ENCODE measurements at places on chromosomes 4 and X.

DNA sequence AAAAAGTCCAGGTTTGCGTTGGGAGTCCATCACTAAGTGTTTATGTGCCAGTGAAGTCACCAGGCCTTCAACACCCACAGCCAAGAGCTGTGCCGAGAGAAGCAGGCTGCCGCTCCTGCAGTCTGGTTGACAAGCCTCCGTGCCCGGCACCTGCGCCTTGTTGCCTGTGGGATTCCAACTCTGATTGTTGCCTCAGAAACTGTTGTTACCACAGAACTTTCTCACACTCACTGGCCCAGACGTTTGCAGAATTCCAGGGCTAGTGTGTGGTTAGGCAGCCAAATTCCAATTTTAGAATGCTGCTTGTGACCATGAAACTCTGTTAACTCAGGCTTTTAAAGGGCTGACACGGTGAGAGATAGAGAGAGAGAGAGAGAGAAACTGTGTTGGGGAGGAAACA is 119.5 kb upstream of the LIMCH1 start:
- DNase-seq: peak; percentile 74

DNA sequence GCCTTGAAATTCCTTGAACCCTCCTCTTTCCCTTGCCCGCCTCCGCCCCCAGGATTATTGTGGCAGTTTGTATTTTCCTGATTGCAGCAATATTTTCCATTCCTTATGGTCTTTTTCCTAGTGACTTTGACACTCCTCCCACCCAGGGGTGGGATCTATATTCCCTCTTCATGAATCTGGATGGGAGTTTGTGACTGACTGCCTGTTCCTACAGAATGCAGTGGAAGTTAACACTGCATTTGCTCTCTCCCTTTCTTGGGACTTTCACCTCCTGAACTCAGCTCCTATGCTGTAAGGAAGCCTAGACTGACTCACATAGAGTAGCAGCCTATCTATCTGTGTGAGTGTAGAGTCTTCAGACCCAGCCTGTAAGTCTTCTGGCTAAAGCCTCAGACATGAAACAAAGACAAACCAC is 2.2 kb downstream of the FUNDC2 start:
- DNase-seq: peak; percentile 71

- DNase-seq: peak; percentile 38
Measured at GRCh38 chr4:15147714-15148113, 145.4 kb downstream of the CPEB2 start.

DNA sequence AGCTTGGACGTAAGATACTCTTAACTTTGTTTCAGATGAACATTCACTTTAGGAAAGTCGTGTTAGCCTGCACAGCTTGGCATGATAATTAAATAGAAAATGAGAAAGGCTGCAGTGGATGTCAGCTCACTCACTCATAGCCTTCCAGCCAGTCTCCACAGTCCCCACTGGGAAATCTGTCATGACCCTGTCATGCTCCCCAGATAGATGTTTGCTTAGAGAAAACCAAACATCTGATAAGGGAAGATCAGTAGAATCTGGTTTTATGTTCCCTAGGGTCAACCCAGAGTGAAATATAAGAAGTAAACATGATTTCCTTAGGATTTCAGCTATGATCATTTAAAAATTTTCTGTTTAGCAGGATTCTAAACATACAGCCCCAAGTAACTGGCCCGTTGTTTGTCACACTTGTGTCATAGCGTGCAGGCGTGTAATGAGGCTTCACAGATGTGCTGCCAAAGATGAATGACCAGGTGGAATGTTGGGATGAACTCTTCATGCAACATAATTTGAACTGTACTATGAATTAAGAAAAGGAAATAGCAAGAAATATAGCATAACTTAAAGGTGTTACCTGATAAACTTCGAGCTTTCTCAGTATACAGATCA is 180.1 kb downstream of the BANK1 start:
- DNase-seq: no peak

- DNase-seq: no peak
Measured at GRCh38 chrX:52140020-52140419, 44.7 kb upstream of the MAGED4 start.

DNA sequence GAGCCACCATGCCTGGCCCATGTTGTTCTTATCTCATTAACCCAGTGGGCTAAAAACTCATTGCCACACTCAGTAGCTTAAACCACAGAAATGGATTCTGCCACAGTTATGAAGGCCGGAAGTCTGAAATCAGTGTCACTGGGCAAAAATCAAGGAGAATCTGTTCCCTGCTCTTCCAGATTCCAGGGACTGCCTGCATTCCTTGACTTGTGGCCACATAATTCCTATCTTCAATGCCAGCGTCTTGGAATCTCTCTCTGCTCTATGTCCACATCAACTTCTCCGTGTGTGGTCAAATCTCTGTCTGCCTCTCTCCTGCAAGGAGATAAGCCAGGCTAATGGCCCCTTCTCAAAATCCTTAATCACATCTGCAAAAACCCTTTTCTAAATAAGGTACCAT is 4.1 kb upstream of the WFS1 start:
- no peak for DNase-seq

GRCh38 chr4:129446074-129446473 is 350.1 kb downstream of the C4orf33 start:
- DNase-seq: no peak

GRCh38 chr4:69640289-69640688 is 847 bp upstream of the UGT2A2 start:
- DNase-seq: peak; percentile 5

DNA sequence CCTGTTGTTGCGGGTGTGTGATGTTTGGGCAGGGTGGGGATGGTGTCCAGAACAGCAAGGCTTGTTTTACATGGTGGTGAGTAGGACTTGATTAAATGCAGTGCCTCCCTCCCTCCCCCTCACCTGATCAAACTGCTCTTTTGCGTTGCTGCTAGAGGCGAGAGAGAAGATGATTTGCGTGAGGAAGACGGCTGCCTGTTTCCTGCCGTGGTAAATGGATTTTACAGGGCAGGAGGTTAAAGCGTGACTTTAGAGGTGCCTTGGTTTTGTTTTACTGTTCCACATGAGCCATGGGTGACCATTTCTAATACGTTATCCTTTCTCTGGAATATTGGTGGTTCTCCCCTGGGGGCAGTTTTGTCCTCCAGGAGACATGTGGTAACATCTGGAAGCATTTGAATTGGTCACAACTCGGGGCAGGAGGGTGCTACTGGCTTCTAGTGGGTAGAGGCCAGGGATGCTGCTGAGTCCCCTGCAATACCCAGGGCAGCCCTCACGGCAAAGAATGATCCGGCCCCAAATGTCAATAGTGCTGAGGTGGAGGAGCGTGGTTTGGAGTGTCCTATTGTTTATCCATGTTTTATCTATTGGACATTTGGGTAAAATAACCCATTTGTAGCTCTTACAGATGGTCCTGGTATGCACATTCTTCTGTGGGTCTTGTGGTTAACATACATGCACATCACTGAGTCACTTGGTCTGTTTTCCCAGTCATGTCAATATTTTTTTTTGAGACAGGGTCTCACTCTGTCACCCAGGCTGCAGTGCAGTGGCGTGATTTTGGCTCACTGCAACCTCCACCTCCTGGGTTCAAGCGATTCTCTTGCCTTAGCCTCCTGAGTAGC is 73.7 kb downstream of the SHROOM2 start:
- no peak for DNase-seq

DNA sequence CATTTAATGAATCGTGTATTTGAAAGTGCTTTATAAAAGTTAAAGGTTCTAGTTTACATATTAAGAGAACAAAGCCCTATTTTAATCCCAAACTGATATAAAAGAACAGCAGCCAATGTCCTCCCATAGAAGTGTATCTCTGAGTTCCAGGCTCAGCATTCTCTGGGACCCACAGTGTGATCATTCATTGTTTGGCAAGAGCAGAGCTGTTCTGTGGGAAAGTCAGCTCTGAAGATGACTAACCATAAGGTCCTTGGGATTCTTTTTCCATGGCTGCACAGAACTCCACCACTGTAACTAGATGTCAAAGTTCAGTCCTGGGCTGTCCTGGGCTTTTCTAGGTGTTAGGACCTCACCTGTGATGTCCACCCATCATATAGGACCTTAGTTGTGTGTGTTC is 157.0 kb upstream of the TLL1 start:
- DNase-seq: no peak

DNA sequence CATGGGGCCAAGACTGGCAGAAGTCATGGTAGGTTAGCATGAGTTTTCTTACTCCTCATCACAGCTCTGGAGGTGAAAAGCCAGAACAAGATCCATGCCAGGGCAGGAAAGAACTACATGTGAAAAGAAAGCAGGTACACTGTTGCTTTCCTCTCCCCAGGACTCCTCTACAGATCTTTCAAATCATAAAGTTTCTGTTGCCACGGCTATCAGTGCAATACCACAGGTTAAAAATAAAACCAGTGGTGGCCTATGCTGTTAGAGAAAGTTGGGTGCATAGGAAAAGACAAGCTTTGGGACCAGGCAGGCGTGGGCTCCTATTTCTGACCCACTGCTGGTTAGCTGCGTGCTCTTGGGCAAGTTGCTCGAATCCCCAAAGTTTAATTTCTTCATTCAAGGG is 81.4 kb downstream of the SH3RF1 start:
- DNase-seq: no peak

- no peak for DNase-seq
Measured at GRCh38 chr4:76665153-76665552, 230.1 kb downstream of the SHROOM3 start.

- DNase-seq: no peak
Measured at GRCh38 chrX:17435476-17435875, 60.5 kb downstream of the NHS start.

DNA sequence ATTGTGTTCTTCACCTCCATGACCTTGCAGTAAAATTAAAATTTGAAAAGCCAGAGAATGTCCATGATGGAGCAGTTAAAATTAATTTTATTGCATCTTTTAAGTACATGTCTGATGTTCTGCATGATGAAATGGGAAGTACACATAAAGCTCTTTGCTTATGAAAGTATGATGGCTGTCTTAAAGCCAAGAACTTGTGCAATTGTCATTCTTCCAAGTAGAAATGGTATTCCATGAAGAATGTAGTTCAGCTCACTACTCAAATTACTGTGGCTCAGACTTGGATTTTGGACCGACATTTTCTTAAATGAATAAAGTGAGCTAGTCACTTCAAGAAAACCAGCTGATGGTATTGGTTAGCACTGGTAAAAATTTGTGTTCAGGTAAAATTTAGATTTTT is 161.7 kb upstream of the CXCL13 start:
- no peak for DNase-seq

DNA sequence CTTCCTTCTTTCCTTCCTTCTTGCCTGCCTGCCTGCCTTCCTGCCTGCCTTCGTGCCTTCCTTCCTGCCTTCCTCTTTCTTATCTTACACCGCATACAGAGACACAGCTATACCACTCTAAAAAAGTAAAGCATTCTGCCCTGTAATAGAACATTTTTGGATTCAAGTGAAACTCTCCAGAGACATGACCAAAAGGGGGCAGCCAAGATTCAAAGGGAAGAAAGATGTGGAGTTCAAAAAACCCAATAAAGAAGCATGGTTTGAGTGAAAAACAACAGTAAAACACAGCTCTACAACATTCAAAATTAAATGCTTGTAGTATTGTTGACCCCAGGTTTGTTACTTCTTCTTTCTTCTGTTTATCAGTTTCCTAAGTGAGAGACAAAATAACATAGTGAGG is 914.9 kb upstream of the PCDH7 start:
- peak; percentile 31 for DNase-seq

DNA sequence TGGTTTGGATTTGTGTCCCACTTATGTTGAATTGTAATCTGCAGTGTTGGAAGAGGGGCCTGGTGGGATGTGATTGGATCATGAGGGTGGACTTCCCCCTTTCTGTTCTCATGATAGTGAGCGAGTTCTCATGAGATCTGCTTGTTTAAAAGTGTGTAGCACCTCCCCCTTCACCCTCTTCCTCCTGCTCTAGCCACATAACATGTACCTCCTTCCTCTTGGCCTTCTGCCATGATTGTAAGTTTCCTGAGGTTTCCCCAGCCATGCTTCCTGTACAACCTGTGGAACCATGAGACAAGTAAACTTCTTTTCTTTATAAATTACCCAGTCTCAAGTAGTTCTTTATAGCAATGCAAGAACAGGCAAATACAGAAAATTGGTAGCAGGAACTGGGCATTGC is 138.7 kb downstream of the INPP4B start:
- no peak for DNase-seq

DNA sequence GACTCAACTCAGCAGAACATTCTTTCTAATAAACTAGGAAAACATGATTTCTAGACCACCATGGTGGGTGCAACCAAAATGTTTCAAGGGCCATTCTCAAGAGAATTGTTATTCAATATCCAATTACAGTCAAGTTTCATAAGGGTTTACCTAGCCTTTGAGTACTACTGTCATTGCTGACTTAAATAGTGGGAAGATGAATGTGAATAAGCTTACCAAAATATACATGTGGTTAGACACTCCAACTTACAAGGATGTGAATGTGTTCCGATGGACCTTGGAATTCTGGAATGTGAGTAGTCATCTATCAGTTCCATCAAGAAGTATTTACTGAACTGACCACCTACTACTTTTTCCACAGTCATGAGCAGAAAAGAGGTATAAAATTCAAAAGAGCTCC is 16.9 kb downstream of the SH3RF1 start:
- peak; percentile 57 for DNase-seq

DNA sequence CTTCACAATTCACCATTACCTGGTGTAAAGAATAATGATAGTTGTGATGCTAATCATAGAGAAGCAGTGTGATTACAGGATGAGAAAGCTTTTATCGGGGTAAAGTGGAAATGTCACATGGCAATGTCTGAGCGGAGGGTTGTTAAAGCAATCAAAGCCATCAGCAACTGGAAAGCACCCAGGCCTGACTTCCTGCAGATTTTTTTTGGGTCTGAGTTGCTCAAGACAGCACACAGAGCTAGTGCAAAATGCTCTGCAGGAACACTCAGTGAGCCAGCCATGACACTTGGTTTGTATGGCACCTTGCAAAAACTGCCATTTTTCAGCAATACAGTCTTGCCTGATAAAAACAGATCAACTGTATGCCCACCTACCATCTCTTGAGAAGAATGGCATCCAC is 152.9 kb downstream of the COL4A6 start:
- DNase-seq: peak; percentile 23

DNA sequence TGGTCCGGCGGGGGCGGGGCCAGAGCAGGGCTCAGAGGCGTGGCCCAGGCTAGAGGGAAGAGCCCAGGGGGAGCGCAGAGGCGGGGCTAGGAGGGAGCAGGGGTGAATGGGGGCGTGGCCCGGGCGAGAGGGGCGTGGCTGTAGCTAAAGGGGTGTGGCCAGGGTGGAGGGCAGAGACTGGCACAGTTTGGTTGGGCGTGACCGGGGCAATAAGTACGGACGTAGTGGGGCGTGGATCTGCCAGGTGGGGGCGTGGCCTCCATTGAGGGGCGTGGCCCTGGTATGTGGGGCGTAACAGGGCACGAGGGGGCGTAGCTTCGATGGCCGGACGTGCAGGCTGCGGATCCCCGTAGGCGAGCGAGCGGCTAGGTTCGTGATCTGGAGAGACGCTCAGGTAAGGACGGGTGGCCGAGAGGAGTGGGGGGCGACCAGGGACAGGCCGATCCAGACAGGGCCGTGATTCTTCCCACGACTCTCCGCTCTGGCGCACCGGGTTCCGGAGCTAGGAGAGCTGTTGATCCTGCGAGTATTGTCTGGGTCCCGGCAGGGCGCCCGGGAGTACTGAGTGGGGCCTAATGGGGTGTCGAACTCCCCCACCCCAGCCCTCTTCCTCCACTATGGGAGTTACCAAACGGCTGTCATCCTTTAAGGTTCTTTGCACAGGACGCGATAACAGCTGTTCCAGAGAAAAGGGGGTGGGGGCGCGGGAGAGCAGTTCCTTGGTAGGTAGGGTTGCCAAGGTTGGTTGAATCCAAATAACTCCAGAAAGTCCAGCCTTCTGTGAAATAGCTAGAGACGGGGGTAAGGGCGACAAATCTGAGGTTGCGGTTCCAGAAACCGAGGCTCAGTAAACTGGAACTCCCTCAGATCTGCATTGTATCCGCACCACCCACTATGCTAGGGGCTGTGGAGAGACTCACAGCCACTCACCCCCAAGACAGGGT is at the start of gene CA5B:
TSS of gene CA5B (plus strand) at position 312 of the 944 bp plus-strand sequence. CDS start 11,754 bp downstream, outside the sequence.
- peak; percentile 97 for DNase-seq
